ENCODE measurements at places on chromosomes 13 and 19.
A peak's percentile ranks its signal among the peaks of the same experiment; 100 is the strongest.

DNA sequence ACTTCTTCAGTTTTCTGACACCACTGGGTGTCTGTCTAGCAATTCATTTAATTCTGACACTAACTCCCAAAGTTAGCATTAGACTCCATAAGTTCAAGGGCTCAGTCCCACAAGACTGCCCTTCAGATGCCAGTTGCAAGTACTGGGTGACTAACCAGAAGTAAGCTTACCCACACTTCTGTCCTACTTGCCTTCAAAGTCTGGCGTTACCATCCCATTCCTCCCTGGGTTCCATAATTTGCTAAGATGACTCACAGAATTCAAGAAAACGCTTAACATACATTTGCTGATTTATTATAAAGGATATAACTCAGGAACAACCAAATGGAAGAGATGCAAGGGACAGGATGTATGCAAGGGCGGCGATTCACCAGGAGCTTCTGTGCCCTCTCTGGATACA, 45.5 kb upstream of the NPAS1 start:
- no peak for DNase-seq

- DNase-seq: no peak
These were observed 254.3 kb upstream of the SLITRK1 start for GRCh38 chr13:84136582-84136981.

GRCh38 chr19:42392165-42392564, 2.1 kb upstream of the CNFN start:
- no peak for DNase-seq

- no peak for DNase-seq
These were observed 1235.2 kb upstream of the SLC10A2 start for GRCh38 chr13:104301171-104301975.

DNA sequence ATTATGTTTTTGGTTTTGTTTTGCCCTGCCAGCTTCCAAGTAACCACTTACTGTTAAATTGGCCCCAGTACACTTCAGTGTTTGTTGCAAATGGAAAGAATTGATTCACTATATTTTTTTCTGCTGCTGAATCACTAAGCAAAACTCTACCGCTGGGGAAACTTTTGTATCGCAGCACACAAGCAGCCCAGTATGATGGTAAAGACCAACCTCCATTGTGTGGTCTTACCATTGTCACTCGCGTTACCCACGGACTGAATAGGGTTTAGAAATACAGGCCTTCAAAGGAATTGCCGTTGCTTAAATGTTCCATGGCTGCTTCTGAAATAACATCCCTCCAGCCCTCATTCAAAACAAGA, 7.9 kb downstream of the SPATA13 start:
- DNase-seq: no peak

GRCh38 chr13:76717092-76717491, 169.1 kb downstream of the KCTD12 start:
- DNase-seq: no peak

- DNase-seq: no peak
These were observed 1.0 kb downstream of the PCID2 start for GRCh38 chr13:113207460-113207859.

- peak; percentile 16 for DNase-seq
These were observed 43.1 kb downstream of the PCCA start for GRCh38 chr13:100131863-100132574.

GRCh38 chr13:112759827-112760226, 70.0 kb downstream of the ATP11A start:
- no peak for DNase-seq

DNA sequence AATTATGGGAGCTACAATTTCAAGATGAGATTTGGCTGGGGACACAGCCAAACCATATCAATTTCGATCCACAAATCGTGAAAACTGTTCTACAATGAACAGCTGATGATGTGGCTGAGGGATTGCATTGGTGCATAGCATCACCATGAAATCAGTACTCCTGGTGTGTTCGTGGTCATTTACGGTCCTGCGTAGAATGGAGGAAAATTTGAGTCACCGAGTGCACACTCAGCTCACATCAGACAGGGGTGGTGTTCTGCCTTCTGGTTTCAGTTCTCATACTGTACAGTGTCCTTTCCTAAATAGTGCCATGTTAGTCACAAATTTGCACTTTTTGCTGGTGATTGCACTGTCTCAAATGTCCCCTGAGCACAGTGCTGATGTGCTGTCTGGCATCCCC, 39.2 kb downstream of the MYH14 start:
- no peak for DNase-seq

DNA sequence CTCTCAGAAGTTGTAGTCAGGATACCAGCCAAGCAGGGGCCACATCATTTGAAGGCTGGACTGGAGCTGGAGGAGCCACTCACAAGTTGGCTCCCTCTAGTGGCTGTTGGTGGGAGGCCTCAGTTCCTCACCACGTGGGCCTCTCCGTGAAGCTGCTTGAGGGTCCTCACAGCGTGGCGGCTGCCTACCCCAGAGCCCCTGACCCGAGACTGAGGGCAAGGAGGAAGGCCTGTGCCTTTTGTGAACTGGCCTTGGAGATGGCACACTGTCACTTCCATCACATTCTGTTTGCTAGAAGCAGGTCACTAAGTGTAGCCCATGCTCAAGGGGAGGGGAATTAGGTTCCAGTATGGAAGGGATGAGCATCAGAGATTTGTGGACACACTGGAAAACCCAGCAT, 14.6 kb downstream of the GNA11 start:
- no peak for DNase-seq

DNA sequence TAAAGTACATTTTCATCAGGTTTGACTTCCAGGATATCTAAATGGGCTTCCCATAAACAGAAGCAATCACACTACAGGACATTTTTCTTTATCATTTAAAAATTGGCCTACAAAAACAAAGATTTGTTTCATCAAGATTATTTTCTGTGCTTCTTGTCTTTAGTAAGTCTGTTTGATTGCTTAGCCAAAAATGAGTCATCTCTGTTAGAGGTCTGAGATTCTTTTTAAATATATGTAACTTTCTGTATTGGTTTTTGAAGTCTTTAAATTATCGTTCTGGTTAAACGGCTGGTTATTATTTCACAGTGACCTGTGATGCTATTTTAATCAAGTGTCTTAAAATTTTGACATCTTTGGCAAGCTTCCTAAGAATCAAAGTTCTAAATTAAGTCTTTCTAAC, 62.7 kb downstream of the SLITRK1 start:
- no peak for DNase-seq

- DNase-seq: no peak
These were observed 21.2 kb upstream of the CD177 start for GRCh38 chr19:43332058-43332922.

GRCh38 chr19:39166571-39167391, 30.0 kb upstream of the NCCRP1 start:
- no peak for DNase-seq

DNA sequence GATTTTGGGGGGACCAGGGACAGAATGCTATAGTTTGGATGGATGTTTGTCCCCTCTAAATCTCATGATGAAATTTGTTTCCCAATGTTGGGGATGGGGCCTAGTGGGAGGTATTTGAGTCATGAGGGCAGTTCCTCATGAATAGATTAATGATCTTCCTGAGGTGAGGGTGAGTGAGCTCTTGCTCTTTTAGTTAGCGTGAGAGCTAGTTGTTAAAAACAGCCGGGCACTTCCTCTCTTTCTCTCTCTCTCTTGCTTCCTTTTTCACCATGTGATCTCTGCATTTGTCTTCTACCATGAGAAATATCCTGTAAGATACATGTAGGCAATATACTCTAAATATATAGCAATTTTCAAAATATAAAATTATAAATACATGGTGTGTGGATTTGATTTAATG, 290.8 kb upstream of the PCDH9 start:
- no peak for DNase-seq

GRCh38 chr13:112067871-112068539, 1.1 kb downstream of the SOX1 start:
- DNase-seq: no peak

- no peak for DNase-seq
These were observed 14.5 kb downstream of the FFAR2 start for GRCh38 chr19:35462476-35462953.

DNA sequence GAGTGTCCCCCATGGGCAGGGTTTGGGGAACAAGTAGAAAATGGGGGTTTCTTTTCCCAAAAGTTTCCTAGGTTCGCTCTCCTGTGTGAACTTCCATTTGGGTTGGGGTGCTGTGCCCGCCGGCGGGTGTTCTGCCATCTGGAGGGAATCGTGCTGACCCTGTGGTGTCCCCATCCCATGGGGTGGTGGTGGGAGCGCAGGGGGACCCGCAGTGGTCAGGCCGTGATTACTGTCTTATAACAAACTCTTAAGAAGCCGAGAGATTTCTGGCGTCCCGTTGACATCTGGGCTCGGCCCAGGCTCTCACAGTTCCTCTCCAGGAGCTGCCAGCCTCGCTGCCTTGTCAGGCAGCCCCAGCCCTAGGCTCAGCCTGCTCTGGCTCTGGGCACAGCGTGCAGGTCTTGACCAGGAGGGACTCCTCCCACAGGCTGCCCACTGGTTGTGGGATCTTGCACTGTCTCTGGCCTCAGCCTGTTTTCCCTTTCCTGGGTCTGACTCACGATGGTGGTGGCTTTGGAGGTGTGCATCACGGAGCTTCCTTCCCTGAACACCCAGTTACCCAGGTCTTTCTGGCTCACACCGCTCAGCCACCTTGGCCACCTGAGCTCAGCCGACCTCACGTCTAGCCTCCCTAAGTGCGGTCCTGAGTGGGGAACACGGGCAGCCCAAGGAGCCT, 34.5 kb downstream of the PLEKHJ1 start:
- DNase-seq: no peak

GRCh38 chr19:16587833-16588823, 15.9 kb upstream of the SLC35E1 start:
- DNase-seq: no peak

DNA sequence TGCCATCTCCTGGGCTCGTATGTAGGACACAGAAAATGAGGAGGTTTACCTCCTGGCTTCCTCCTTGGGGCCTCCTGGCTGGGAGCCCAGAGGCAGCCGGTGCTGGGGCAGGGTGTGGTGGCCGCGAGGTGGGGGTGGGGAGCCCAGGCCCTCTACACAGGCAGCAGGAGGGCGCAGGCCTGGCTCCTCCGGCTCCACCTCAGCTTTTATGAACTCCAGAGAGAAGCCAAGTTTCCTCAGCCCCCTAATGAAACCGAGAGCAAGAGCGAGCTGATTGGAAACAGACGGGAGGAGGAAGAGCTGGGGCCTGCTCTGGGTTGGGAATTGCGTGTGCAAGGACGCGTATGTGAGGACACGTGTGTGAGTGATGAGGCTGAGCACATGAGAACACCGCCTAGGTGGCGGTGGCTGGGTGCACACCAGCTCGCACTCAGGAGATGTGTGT, 23.1 kb downstream of the LYL1 start:
- peak; percentile 87 for DNase-seq

- DNase-seq: no peak
These were observed 16.1 kb upstream of the IRGC start for GRCh38 chr19:43699506-43700394.

DNA sequence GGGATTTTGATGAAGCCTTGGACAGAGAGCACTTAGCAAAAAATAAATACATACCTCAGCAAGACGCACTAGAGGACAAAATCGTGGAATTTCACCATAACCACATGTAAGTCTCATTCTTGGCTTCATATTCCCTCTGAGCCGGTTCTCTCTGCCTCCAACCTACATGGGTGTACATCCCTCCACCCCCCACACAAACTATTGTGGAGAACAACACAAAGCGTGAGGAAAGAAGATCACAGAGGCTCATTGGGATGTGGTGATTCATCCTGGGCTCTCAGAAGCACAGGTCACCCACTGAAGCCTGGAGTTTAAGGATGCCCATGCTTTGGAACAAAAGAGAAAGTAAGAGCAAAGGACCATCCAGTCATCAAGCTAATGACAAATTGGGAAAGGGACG, 192.2 kb downstream of the STK24 start:
- no peak for DNase-seq

GRCh38 chr19:46555628-46556280, 45.4 kb upstream of the CALM3 start:
- no peak for DNase-seq

DNA sequence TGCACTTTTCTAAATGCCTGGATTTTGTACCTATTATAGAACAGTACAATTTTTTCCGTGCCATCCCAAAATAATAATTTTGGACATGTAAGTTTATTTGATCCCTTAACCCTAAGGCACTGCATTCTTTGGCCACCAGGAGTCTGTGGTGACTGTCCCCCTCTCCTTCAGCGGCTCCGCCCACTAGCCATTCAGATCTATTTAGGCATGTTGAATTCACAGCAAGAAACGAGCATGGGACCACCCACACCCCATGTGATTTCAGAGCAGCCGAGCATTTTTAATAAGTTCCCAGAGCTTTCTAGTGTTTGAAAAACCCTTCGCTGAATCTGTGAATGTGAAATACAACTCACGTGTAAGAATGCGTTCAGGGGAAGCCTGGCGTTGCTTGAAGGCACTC, 567.5 kb downstream of the MYO16 start:
- DNase-seq: no peak

GRCh38 chr19:28169168-28169887, 1043.6 kb downstream of the UQCRFS1 start:
- DNase-seq: no peak

DNA sequence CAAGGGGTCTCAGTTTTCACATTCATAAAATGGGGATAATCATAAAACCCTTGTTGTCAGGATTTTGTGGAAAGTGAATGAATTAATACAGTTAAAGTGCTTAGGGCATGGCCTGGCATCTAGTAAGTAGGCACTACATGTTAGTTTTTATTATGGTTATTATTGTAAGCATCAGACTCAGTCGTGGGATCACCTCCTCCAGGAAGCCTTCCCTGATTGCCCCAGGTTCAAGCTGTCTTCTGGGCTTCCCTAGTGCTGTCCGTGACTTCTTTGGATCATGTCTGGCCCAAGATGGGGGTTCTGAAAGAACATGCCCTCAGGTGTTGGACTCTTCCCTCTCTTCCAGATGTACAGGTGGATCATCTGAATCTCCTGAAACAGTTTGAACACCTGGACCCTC, 10.7 kb downstream of the NUCB1 start:
- no peak for DNase-seq

GRCh38 chr19:2887391-2887914, 13.3 kb upstream of the ZNF57 start:
- peak; percentile 24 for DNase-seq

DNA sequence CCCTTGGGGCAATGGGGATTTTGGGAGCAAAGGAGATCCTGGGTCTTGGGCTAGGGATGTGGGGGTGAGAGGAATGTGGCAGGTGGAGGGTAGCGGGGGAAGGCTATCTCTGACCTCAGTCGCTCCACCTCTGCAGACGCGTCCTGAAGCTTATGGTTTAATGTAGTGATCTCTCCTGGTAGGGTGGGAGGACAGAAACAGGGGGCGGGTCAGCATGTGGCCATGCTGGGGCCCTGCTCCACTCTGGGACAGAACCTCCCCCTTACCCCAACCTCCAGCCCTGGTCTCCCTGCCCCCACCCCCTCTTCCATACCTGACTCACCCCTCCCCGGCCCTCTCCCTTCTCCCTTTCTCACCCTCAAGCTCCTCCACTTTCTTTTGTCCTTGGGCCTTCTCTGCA, 1.4 kb downstream of the BST2 start:
- no peak for DNase-seq

GRCh38 chr13:75481176-75482069, 546 bp downstream of the TBC1D4 start:
- DNase-seq: no peak

DNA sequence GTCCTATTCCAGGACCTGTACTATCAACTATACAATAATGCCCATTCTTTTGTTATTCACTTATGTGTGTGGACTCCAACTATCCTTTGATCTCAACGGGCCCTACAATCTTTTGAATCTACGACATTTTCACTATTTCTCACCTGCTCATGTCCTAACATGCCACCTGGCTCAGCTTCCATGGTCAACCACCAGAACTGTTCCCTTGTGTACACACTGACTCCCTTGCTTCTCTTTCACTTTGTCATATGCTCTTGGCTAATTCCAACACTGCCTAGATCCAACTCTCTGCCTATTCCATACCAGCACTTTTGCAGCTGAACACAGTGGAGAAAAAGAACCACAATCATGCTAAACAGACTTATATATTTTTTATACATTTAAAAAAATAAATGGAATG, 53.1 kb downstream of the MICU2 start:
- DNase-seq: no peak

All from AG09319 (cell line).